ENCODE measurements at places on chromosomes 12 and 14.

GRCh38 chr12:113860950-113861349 lies 105.2 kb downstream of the RBM19 start:
- DNase-seq = no peak

GRCh38 chr14:54718046-54718445 lies 151.1 kb downstream of the SAMD4A start:
- DNase-seq = no peak

GRCh38 chr12:32139064-32139421 lies 32.4 kb downstream of the BICD1 start:
- no peak for DNase-seq

DNA sequence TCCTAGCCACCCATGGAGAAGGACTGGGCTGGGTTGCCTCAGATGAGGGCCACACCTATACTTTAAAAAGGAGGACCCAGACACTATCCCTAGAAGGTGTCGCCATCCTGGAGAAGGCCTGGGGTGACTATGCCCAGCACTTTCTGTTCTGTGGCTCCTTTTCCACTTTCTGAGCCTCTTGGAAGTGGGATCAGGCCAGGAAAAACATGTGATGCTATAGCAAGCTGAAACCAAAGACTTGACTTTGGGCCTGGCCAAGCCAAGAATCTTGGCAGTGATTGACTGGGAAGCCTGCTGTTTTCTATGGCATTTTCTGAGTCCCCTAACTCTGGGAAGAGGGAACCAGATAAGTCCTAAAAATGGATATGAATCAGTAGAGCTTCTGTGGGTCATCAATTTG lies 332.3 kb downstream of the ZFP36L1 start:
- no peak for DNase-seq
